ENCODE measurements at places on chromosomes 16 and 17.

GRCh38 chr17:59466946-59467801 lies 98.2 kb upstream of the DHX40 start:
- no peak for DNase-seq

GRCh38 chr16:75258807-75259141 lies 7.3 kb upstream of the BCAR1 start:
- DNase-seq, result no peak

DNA sequence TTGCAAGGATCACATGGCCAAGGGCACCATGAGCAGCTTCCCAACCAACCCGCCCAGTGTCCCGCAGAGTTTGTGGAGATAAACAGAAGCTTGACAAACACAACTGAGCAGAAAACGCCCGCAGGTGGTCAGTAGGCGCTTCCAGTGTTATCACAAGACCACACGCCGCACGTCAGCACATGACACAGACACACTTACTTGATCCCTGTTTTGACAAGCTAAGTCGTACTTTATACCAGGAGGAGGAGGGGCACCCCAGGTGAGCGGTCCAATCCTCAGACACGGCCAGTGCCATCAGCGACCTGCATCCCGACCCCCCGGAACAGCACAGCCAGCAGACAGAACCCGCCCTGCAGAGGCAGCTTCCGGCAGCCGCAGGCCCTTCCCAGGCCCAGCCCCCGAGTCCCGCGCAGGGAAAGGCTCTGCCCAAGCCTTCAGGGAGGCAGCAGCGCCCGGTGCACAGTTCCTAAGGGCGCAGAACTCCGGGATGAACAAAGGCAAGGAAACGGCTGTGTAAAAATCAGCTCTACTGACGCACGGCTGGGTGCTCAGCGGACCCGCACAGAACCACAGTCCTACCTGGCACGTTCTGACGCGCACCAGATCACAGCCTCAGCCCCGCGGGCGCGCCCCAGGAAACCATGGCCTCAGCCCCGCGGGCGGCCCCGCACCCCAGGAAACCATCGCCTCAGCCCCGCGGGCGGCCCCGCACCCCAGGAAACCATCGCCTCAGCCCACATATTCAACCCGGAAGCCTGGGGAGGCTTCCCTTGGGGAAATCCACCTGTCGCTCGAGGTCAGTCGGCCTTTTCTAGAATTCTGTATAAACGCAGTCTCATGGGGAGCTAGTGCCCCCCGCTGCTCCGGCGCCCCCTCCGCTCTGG lies 27.8 kb downstream of the AXIN1 start:
- DNase-seq, result no peak

DNA sequence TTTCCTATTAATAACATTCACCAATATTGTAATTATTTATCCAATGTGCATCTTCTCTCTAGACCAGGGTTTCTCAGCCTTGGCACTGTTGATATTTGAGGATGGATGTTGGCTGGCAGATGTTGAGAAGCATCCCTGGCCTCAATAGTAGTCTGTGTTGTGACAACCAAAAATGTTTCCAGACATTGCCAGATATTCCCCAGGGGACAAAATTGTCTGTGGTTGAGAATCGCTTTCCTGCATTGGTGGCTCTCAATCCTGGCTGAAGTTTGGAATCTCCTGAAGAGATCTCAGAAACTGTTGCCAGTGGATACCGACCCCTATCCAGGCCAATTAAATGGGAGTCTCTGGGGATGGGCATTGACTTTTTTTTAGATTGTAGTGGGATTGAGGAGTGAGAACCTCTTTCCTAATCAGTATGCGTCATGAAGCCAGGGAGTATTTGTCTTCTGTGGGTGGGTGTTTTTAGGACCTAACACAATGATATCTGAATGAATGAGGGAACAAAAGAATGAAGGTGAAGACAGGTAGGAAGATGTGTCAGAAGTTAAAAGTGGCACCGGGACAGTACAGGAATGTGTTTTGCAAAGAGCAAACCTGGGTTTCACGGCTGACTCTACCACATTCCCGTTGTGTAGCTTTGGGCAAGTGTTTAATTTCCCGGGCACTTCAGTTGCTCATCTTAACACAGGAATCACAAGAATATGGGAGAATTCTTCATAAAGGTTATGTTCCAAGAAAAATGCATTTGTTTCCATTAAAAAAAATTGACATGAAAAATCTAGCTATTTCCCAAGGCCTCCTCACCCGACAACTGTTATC lies 24.3 kb downstream of the HSD17B2 start:
- no peak for DNase-seq

GRCh38 chr17:3885970-3886369 lies 6.9 kb downstream of the CAMKK1 start:
- DNase-seq, result no peak

Measured in LoVo (cell line).